ENCODE measurements at places on chromosomes 5 and 9.
A peak's percentile ranks its signal among the peaks of the same experiment; 100 is the strongest.

DNA sequence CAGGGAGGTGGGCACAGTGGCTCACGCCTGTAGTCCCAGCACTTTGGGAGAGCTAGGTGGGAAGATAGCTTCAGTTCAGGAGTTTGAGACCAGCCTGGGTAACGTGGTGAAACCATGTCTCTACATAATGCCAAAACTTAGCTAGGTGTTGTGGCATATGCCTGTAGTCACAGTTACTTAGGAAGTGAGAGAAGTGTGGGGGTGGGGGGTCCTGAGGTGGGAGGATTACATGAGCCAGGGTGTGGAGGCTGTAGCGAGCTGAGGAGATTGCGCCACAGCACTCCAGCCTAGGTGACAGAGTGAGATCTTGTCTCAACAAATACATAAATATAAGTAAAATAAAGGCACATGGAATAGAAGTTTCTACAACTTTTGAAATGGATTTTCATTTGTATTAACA, 23.1 kb downstream of the VCAN start:
- DNase-seq = no peak
- H3K4me3 ChIP-seq = no peak overlapping the region
- H3K4me1 ChIP-seq = peaks cover 2% of the 10 kb centered on the region

- H3K27me3 ChIP-seq = no peaks in the 10 kb centered on the region
- no peak overlapping the region for H3K27ac ChIP-seq
- no peak for DNase-seq
- H3K36me3 ChIP-seq = peaks cover 4% of the 10 kb centered on the region
Observed at GRCh38 chr5:14854799-14855198, 16.8 kb downstream of the ANKH start.

- peaks cover 36% of the 10 kb centered on the region for H3K36me3 ChIP-seq
- no peak for DNase-seq
- peak overlapping the region; percentile 49 for H3K27ac ChIP-seq
- H3K4me1 ChIP-seq = no peaks in the 10 kb centered on the region
- H3K4me3 ChIP-seq = no peak overlapping the region
Observed at GRCh38 chr5:172380987-172381643, 73.2 kb downstream of the SH3PXD2B start.

DNA sequence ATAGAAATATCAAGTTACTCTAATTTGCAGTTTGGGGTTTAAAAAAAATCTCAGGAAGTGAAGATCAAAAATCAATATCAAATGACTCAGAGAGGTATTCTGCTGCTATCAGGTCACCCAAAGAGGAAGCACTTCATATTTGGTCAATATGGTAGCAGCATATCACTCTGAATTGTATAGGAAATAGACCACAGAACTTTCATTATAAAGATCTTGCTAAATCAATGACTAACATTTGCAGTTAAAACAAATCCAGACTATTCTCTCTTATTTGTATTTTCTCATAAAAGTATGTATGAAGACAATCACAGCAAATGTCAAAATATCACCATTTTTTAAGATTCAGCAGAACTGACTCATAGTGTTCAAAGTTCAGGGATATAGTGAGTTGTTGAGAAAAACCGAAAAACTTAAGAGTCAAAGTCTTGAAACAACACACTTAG, 105.8 kb upstream of the PCSK1 start:
- H3K36me3 ChIP-seq = no peaks in the 10 kb centered on the region
- no peak overlapping the region for H3K27ac ChIP-seq
- no peaks in the 10 kb centered on the region for H3K4me1 ChIP-seq
- no peak for DNase-seq

- no peak for DNase-seq
- H3K27ac ChIP-seq = no peak overlapping the region
- peak overlapping the region; percentile 26 for H3K4me3 ChIP-seq
- peaks cover 3% of the 10 kb centered on the region for H3K4me1 ChIP-seq
Observed at GRCh38 chr5:139796061-139796806, 626 bp downstream of the PSD2 start.

DNA sequence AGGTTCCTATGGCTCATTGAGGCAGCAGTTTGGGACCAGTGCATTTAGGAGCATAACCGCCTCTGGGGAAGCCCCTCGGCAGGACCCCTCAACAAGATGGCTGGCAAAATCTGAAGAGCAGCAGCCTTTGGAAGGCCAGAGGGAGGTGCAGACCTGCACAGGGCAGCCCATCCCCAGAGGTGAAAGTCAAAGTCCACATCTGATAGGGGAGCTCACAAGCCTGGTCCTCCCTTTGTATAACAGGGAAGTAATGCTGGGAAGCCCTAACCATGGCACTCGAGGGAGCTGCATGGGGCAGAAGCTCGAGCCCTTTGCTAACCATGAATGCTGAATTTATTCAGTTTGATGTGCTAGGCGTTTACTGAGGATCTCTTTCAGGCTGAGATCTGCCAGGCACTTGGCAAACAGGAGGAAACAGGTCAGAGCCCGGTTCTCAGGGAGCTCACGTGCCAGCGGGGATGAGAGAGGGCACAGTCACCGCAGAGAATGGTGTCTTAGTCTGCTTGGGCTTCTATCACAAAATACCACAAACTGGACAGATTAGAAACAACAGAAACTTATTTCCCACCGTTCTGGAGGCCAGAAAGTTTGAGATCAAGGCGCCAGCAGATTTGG, 114.1 kb downstream of the GABBR2 start:
- H3K4me3 ChIP-seq = no peak overlapping the region
- peaks cover 16% of the 10 kb centered on the region for H3K27me3 ChIP-seq
- no peak overlapping the region for H3K27ac ChIP-seq
- no peaks in the 10 kb centered on the region for H3K36me3 ChIP-seq
- H3K4me1 ChIP-seq = no peaks in the 10 kb centered on the region
- no peak for DNase-seq

- no peaks in the 10 kb centered on the region for H3K27me3 ChIP-seq
- DNase-seq = no peak
- peak overlapping the region; percentile 99 for H3K27ac ChIP-seq
Observed at GRCh38 chr9:33291031-33291397, 698 bp downstream of the NFX1 start.

- peaks cover 50% of the 10 kb centered on the region for H3K27me3 ChIP-seq
- no peak overlapping the region for H3K4me3 ChIP-seq
- no peak for DNase-seq
- no peaks in the 10 kb centered on the region for H3K36me3 ChIP-seq
Observed at GRCh38 chr5:137516961-137517360, 17.8 kb upstream of the SPOCK1 start.

DNA sequence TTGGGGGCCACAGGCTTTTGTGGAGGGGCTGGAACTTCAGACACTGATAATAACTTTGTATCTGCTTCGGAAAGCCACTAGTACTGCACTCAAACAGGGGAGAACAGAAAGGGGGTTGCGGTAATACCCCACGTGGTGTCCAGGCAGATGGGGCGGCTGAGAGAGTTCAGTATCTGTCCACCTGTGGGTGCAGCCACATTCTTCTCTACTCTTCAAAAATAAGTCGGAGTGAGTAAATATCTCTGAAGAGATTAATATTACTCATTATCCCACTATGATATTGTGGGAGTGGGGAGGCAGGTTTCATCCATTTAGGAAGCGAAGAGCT, 102.1 kb upstream of the SSBP2 start:
- peak overlapping the region; percentile 96 for H3K27ac ChIP-seq
- no peak for DNase-seq
- H3K4me1 ChIP-seq = peaks cover 88% of the 10 kb centered on the region

GRCh38 chr9:34994260-34994899, 4.8 kb downstream of the DNAJB5 start:
- peaks cover under 1% of the 10 kb centered on the region for H3K27me3 ChIP-seq
- H3K4me3 ChIP-seq = peak overlapping the region; percentile 3
- DNase-seq = no peak
- H3K4me1 ChIP-seq = peaks cover 38% of the 10 kb centered on the region
- peak overlapping the region; percentile 89 for H3K27ac ChIP-seq

DNA sequence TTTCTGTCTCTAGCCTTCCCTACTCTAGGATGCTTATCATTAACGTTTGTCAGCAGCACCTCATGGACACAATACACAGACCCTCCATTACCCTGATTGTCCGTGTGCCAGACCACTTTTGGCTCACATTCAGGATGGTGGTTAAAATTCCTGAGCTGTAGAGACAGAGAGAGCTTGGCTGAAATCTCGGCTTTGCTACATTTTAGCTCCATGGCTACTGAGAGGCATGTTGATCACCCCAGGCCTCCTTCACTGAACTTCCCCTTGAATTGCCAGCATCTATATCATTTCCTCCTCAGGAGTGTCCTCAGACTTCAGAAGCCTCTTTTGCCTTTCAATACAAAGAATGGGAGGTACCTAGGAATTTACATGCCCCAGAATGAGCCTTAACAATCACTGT, 104.7 kb upstream of the ISL1 start:
- H3K36me3 ChIP-seq = no peaks in the 10 kb centered on the region
- no peak overlapping the region for H3K4me3 ChIP-seq
- H3K27me3 ChIP-seq = no peaks in the 10 kb centered on the region
- peak overlapping the region; percentile 71 for H3K27ac ChIP-seq
- peaks cover 30% of the 10 kb centered on the region for H3K4me1 ChIP-seq

GRCh38 chr5:153618867-153619266, 128.4 kb downstream of the GRIA1 start:
- no peak overlapping the region for H3K27ac ChIP-seq
- H3K27me3 ChIP-seq = no peaks in the 10 kb centered on the region
- peaks cover 14% of the 10 kb centered on the region for H3K4me1 ChIP-seq
- no peak overlapping the region for H3K4me3 ChIP-seq
- DNase-seq = no peak
- no peaks in the 10 kb centered on the region for H3K36me3 ChIP-seq

DNA sequence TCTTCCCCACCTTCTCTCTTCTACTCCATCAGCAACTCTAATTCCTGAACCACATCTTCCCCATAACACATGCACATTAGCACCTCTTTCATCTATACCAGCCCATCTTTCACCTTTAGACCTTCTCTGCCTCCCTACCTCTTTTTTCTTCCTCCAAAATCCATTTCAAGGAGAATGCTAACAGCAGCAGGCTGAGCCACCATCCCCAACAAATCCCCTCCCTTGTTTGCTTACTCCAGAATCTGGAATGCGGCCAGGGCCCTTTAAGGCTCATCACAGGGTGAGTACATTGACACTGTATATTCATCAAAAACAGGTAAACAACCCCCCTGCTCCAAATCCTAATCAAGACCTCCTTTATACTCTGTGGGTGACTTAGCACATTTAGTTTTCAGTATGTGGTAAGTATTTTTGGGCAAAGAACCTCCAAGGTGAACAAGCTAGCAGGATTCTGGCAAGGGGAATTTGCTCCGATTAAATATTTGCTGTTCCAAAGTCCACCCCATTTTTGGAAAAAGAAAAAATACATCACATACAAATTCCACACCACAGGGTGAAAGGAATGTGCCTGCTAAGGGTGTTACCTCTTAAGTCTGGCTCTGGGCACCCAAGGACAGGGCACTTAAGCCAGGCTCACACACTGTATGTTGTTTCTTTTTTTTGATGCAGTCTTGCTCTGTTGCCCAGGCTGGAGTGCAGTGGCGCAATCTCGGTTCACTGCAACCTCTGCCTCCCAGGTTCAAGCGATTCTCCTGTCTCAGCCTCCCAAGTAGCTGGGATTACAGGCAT, 71.4 kb downstream of the SERINC5 start:
- no peaks in the 10 kb centered on the region for H3K36me3 ChIP-seq
- H3K4me3 ChIP-seq = peak overlapping the region; percentile 8
- H3K27me3 ChIP-seq = no peaks in the 10 kb centered on the region
- peaks cover 88% of the 10 kb centered on the region for H3K4me1 ChIP-seq
- no peak for DNase-seq
- peak overlapping the region; percentile 88 for H3K27ac ChIP-seq

DNA sequence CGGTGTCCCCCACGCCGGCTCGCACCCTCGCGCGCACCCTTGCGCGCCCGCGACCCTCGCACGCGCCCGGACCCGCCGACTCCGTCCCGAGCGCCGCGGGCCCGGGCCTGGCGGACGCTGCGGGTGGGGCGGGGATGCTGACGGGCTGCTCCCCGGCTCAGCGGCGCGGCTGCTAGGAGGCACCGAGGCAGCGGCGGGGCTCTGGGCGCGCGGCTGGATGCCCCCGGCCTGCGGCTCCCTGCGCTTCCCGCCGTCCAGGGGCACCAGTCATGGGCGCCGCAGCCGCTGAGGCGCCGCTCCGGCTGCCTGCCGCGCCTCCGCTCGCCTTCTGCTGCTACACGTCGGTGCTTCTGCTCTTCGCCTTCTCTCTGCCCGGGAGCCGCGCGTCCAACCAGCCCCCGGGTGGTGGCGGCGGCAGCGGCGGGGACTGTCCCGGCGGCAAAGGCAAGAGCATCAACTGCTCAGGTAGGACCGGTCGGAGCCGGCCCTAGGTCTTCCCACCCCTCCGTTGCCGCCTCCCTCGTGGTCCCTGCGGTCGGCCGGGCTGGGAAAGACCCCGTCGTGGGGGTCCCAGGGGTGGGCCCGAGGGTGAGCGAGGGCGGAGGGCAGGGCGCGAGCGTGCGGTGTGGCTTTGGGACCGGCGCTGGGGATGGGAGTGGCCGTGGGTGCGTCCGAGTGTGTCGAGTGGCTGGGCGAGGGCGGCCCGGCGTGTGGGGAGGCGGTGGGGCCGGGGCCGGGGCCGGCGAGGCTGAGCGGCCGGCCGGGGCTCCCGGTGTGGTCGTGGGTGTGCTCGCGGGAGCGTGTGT, 530 bp downstream of the TMEFF1 start:
- peak; percentile 33 for DNase-seq
- H3K4me3 ChIP-seq = peak overlapping the region; percentile 74
- no peaks in the 10 kb centered on the region for H3K36me3 ChIP-seq
- H3K27me3 ChIP-seq = no peaks in the 10 kb centered on the region

- no peaks in the 10 kb centered on the region for H3K36me3 ChIP-seq
- H3K4me1 ChIP-seq = peaks cover 22% of the 10 kb centered on the region
- no peak overlapping the region for H3K4me3 ChIP-seq
- H3K27ac ChIP-seq = no peak overlapping the region
- no peaks in the 10 kb centered on the region for H3K27me3 ChIP-seq
Observed at GRCh38 chr5:154714266-154714986, 40.8 kb upstream of the LARP1 start.

DNA sequence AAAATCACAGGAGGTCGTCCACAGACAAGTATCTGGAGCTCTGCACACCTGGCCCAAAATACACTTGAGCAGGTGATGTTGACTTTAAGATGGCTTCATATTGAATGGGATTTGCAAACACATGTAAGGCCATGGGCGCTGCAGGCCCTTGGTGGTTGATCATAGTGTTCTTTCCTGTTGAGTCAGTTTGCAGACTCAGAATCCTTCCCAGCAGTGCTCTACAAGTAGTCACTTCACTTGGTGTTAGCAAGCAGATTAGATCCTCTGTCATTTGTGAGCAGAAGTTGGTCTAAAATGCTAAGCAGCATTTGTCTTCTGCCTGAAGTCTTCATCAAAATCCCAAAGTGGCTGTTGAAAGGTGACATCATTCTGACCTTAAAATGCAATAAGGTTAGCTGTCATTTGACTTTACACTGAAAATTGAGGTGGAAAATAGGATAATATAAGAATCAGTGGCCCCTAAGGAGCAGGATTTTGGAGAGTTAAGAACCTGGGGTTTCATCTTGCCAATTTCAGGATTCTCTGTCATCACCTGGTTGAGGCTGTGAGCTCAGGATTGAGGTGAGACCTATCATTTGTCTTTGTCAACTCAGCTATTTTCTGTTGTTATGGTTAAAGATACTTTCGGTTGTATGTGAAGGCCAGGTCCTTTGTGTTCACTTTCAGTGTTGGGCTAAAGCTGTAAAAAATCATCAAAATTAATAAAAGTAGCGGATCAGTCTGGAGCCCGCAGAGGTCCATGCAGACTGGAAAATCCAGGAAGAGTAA, 114.5 kb downstream of the LRRC70 start:
- no peaks in the 10 kb centered on the region for H3K36me3 ChIP-seq
- peaks cover 4% of the 10 kb centered on the region for H3K4me1 ChIP-seq
- H3K27ac ChIP-seq = no peak overlapping the region
- H3K27me3 ChIP-seq = no peaks in the 10 kb centered on the region
- no peak for DNase-seq

- H3K27me3 ChIP-seq = peaks cover 5% of the 10 kb centered on the region
- H3K27ac ChIP-seq = no peak overlapping the region
- no peak overlapping the region for H3K4me3 ChIP-seq
- peaks cover 5% of the 10 kb centered on the region for H3K4me1 ChIP-seq
Observed at GRCh38 chr5:132103969-132104391, 30.4 kb downstream of the CSF2 start.
